ENCODE measurements at places on chromosomes 2 and 18. TPM values are rescaled to one million over a fixed set of nuclear protein-coding genes. Genes with fewer than 3 reads are reported as not detected.

GRCh38 chr2:16639431-16639830 is 26.2 kb downstream of the CYRIA start:
- ATAC-seq: no peak

The CCDC142 gene
- 4.6 TPM for total RNA-seq

GRCh38 chr2:64914735-64915509 is 74.3 kb upstream of the SLC1A4 start:
- ATAC-seq: no peak

GRCh38 chr2:69088466-69088865 is 75.5 kb downstream of the ANTXR1 start:
- no peak for ATAC-seq

The CAPN14 gene
- 191 TPM for total RNA-seq

DNA sequence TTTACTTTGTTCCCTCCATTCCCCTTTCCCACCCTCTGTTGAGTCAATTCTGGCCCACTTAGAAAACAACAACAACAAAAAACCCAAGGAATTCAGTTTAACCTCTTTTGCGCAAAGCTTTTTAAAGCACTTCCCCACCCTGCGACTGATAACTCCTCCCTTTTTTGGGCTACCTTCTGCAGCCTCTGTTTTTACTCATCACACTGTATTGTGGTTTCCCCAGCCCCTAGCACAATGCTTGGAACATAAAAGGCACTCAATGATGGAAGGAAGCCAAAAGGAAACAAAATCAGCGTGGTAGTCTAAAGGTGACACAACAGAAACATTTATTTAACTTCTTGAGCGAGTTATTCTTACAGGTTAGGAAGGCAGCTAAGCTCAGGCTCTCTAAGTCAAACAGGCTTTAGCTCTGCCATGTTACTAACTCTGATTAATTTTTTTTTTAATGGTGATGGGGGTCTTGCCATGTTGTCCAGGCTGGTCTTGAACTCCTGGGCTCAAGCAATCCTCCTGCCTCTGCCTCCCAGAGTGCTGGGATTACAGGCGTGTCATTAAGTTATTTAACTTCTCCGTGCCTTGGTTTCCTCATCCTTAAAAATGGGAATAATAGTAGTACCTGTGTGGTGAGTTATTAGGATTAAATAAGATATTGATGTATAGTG is 1.3 kb downstream of the CEP68 start:
- ATAC-seq: peak; percentile 38

DNA sequence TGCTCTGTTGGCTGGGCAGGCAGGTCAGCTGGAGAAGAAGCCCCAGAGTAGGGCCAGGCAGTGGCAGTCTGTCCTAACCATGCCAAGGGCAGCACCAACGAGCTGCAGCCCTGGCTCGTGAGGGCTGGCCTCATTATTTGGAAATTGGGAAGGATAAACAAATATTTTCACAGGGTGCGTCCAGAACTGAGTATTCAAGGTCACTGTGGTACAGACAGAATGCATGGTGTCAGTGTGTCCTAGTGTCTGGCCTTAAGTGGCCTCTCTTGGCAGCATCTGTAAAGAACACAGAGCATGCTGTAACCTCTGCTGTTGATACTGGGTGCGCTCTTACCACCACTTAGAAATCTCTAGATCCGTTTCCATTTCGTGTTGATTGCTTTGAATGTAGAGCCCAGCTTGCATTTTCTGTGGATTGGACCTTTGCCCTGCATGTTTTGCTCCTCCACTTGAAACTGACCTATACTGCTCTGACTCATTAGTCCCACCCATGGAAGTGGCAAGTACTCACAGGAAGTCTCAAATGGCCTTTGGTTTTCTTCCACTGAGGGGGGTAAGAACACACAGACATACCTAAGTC is 88.2 kb downstream of the GREB1L start:
- ATAC-seq: no peak

- no peak for ATAC-seq
Measured at GRCh38 chr2:201807452-201807999, 1.2 kb downstream of the CDK15 start.

The DSG4 gene
- not detected for total RNA-seq

GRCh38 chr18:66708646-66709045 is 104.8 kb upstream of the CDH19 start:
- ATAC-seq: no peak

DNA sequence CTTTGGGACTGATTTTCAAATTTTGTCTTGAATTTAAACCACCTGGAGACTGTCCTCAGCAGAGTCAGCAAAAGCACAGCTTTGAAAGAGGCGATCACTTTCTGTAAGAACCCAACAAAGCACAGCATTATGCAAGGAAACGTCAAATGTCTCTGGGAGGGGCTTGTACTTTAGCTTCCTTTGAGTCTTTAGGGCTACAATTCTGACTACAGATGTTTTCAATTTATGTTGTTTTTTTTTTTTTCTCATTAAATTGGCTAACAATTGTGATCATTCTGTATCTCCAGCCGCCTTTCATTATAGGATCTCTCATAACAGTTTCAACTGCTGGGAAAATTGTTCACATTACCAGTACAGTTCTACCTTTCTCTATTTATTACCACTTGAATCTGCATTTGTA is 48.3 kb downstream of the COL3A1 start:
- no peak for ATAC-seq

GRCh38 chr2:224670203-224670602 is 46.0 kb downstream of the CCDC195 start:
- no peak for ATAC-seq

DNA sequence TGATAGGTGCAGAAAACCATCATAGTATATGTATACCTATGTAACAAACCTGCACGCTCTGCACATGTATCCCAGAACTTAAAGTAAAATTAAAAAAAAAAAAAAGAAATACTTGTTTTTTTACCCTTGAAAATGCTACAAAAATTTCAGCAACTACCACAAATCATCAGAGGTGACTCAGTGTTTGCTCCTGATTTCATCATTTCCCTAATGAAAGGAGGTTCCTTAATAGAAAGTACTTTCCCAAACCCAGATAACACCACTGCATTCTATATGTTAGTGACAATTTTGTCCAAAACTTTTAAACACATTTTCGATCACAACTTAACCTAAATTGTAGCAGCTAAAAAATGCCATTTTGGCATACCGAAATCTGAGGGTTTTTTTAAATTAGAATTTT is 163.3 kb downstream of the SLC39A10 start:
- ATAC-seq: no peak

The NOL4 gene
- not detected for total RNA-seq

DNA sequence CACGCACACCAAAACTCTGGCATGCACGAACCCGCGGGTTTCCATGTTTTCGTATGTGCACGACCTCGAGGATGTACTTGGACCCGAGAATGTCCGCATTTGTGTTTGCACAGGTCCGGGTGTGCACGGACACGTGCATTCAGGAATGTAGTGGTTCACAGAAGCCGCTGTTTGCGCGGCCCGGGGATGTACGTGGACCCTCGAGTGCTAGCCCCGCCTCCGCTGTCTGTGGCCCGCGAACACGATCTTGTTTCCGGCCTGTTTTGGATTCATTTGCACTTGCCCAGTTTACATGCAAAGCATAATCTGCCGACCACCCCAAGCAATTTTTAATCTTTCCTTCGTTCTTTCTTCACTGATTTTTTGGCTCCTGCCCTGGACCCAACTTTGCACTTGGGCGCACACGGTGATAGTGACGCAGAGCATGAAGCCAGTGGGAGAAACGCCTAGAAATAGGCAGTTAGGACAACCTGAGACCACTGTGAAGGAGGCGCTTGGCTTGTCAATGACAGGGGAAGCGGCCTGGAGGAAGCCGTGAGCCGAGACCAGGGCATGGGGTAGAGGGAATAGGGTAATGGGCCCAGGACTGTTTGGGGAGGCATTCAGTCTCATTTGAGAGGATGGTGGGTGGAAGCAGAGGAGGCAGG is 45.4 kb upstream of the PTMA start:
- ATAC-seq: no peak

DNA sequence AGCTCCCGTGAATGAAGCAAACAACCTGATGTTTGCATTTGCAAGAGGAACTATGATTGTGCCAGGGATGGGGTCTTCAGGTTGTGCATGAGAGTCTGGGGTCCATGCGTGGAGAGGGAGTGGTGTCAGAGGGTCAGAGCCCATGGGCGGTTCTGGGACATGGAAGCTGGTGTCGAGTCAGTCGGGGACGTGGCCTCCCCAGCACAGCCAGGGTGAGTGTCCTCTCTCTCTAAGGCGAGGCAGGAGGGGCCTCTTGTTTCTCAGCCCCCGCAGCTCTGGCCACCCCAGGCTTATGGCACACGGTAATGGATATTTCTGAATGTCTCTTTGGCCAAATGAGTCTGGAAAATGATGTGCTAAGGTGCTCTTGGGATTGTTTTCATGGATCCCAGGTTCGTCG is 118.6 kb downstream of the RTP5 start:
- ATAC-seq: no peak

DNA sequence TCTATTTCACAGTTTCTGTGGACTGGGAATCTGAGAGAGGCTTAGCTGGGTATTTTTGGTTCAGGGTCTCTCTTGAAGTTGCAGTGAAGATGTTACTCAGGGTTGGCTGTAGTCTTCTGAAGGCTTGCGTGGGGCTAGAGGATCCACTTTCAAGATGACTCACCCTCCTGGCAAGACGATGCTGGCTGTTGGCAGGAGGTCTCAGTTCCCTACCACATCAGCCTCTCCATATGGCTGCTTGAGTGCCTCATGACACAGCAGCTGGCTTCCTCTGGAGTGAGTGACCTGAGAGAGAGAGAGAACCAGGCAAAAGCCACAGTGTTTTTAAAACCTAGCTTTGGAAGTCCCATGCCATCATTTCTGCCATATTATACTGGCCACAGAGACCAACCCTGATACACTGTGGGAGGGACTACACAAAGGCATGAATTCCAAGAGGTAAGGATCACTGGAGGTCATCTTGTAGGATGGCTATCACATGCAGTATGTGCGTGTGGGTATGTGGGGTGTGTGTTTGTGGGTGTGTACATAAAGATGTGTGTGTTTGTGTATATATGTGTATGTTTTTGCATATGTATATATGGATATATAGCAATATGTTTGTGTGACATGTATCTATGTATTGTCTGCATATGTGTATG is 25.1 kb downstream of the DNPEP start:
- peak; percentile 70 for ATAC-seq

DNA sequence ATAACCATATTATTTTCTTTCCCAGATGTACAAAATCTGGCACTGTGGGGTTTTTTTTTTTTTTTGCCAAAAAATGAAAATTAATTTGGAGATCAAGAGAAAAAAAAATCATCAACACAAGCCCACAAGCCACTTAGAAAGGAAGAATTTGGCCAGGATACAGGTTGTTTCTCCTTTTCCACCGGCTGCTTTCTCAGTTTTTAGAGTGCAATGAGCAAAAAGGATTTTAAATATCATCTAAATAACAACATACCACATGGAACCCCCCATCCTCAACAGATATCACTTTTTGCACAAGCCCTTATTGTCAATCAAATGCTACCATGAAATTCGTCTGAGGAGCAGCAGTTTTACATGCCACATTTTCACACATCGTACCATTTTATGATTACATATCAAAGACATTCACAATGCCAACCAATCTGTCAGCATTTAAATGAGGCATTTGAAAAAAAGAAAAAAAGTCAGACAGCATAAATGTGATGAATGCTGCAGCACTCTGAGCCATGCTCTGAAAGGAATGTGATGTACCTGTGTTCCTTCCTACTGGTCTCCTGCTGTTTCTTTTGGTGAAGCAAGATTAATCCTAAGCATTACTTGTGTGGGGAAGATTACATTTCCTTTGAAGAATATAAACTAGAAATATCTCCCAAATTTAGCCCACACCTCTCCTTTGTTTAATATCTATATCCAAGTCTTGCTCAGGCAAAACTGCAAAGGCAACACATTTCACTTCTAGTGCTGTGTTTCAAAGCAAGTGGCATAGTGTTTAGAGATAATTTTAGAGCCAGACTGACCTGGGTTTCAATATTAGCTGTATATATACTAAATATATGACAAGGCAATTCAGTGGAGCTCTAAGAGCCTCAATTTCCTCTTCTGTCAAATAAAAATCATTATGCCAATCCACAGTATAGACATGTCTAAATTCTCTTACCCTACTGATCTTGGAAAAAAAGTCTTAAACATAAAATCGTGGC is 391.3 kb downstream of the CMPK2 start:
- ATAC-seq: no peak
